ENCODE measurements at places on chromosomes 3 and 15.
A peak's percentile ranks its signal among the peaks of the same experiment; 100 is the strongest.

DNA sequence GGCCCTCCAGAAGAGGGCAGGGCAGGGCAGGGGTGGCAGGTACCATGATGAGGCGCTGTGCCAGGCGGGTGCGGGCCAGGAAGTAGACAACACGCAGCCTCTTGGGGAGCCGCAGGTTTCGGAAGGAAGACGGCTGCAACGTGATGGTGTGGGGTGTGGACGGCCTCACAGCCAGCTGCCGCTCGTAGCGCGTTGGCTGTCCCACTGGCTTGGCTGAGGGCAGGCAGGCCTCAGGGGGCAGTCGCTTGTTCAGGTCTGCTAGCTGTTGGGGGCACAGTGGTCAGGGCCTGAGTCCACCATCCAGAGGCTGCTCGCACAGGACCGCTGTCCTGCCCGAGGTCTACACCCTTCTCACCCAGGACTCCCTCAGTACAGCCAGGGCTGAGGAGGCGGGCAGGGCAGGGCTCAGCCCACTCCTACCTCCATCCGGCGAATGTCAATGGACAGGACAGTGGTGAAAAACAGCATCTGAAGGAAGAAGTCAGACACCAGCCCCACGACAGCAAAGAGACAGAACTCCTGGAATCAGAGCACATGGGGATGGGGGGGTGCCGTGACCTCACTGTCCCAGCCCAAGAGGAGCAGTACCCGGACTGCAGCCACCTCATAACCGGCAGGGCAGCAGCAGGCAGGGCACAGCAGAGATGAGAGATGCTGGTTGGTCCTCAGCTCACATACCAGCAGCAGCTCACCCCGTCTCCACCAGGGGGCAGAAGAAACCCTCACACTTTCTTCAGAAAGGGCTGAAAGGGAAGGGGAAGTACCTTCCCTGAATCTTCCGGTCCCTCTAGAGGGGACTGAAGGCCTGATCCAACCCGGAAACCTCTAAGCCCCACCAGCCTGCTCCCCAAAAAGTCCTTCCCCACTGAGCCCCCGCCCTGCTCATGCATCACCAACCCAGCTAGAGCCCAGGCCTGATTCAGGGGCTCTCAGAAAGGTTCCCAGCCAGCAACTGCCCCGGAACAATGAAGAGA lies 40.0 kb downstream of the PTPN23 start:
- DNase-seq, result peak; percentile 82

DNA sequence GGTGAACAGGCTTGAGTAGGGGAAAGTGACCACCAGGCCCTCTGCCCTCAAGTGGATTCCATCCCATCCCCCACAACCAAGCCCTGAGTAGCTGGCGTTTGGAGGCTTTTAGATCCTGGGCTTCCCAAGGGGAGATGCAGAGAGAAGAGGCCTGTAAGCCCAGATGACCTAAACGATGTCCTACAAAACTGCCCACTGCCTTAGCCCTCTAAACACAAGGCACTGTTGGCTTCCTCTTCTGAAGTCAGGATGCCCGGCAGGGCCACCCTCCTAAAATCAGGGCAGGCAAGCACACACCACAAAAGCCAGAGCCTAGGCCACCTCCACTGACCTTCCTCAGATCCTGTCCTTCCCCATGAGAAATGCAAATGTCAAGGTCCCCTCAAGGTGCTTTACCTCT lies 68.6 kb downstream of the ADCY5 start:
- DNase-seq, result no peak

- no peak for DNase-seq
These were observed 32.2 kb downstream of the ADGRG7 start for GRCh38 chr3:100641471-100642032.

- no peak for DNase-seq
These were observed 115.2 kb upstream of the SEMA6D start for GRCh38 chr15:47602121-47602520.

DNA sequence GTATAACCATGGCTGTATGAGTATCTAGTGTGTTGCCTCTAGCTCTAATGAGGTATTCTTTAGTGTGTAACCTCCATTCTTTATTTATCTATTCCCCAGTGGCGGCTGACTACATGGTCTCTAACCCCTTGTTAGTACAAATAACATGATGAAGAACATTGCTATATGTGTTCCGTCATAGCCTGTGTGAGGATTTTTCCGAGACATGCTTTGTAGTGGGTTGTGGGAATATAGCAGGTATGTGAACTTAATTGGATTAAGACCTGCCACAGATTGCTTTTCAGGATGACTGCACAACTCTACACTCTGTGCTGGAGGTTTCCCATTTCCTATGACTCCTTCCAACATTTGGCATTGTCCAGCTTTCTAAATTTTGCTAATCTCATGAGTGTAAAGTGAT lies 563.4 kb downstream of the ROBO1 start:
- no peak for DNase-seq

GRCh38 chr3:13577181-13578121 lies 28.5 kb downstream of the FBLN2 start:
- DNase-seq, result no peak

DNA sequence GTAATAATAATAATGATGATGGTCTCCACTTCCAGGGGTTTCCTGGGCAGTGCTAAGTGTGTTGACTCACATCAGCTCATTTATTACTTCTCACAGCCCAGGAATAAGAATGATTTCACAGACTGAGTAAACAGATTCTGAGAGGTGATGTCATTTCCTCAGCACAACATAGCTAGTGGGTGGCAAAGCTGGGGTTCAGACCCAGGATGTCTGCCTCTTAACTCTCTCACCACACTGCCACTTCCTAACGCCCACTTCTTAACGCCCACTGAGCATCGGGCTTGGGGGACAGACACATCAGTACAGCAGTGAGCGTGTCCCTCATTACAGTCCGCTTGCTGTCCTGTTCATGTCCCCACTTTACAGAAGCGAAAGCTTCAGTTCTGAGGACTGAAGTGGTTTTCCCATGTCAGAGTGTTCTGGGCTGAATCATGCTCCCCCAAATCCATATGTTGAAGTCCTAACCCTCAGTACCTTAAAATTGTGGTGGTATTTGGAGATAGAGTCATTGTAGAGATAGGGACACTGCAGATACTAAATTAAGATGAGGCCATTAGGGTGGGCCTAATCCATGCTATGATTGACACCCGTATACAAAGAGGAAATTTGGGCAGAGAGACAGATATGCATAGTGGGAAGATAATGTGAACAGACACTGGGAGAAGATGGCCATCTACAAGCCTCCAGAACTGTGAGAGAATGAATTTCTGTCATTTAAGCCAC lies 68.0 kb downstream of the ATP2B2 start:
- DNase-seq, result peak; percentile 30

- no peak for DNase-seq
These were observed 279.8 kb downstream of the ARPP21 start for GRCh38 chr3:35919160-35919559.

DNA sequence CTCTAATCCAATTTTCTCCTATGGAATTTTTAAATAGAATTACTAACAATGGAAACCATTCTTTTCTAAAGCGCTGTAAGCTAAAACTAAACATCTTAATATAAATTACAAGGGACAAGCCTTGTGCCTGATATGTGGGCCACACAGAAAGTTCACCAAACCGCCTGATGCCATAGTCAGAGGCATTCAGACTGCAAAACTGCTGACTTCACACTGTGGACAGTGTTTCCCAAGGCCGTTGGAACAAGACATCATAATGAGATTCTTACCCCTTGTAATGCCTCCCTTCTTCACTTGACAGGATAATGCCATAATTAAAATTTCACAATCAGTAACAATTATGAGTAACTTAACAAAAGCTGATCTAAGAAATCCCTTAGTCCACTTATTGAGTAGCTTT lies 14.9 kb downstream of the SH3GL3 start:
- no peak for DNase-seq

DNA sequence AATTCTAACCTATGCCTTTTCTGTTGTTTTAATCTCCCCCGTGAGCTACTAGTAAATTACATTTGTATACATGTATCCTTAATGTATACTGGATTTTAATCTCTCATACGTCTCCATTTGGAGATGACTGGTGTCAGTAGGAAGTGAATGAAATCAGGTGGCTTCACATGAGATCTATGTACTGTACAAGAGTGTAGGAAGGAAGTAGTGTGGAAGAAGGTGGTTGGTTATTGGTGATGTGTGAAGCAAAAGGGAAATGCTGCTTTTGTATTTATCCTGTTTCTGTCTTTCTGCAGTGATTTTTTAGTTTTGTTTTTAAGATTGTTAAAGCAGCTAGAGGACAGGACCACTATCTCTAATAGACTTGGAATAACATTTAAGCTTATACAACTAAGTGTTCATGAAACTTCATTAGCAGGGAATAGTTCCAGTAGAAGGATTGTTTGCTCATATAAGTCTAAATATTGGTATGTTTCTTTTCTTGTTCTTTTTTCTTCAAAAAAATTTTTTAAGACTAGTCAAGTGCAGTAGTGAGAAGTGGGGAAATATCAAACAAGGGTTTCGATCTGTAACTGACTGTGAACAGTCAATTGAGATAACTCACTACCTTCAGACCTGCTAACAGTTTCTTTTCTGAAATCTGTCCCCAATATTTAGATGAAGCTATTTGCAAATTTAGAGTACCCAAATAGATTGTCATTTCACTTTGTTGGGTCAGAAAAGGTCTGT lies 15.3 kb downstream of the SNX1 start:
- no peak for DNase-seq

DNA sequence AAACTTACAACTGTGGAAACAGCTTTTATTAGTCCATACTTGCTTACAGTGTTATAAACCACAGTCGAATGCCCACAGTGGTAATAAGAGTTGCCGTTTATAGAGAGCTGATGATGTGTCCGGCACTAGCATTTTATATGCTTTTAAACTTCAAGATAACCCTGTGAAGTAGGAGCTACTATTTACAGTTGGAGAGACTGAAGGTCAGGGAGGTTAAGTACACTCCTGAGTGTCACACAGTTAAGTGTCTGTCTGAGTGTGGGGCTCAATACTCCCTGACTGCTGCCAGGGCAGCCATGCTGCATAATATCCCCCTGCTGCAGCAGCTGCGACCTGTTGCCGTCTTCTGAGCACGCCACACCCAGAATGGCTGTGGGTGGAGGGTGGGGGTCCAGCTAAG lies 89.9 kb upstream of the TNFAIP8L3 start:
- no peak for DNase-seq

DNA sequence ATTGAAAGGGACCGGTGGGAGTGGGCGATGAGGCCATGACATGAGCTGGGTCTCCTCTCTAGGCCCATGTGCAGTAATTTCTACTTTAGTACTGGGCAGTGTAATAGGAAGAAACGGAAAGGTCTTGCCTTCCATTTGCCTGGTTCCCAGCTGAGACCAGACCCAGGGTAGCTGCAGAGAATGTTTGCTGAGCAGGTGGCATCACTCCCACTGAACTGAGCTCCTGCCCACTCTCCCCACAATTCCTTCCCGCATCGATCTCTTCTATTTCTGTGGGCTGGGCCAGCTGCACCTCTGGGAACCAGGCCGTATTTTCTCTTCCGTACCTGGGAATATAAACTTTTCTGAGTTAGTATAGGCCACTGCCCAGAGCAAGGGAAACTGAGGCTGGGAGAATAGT lies 15.8 kb downstream of the ESYT3 start:
- DNase-seq, result no peak

DNA sequence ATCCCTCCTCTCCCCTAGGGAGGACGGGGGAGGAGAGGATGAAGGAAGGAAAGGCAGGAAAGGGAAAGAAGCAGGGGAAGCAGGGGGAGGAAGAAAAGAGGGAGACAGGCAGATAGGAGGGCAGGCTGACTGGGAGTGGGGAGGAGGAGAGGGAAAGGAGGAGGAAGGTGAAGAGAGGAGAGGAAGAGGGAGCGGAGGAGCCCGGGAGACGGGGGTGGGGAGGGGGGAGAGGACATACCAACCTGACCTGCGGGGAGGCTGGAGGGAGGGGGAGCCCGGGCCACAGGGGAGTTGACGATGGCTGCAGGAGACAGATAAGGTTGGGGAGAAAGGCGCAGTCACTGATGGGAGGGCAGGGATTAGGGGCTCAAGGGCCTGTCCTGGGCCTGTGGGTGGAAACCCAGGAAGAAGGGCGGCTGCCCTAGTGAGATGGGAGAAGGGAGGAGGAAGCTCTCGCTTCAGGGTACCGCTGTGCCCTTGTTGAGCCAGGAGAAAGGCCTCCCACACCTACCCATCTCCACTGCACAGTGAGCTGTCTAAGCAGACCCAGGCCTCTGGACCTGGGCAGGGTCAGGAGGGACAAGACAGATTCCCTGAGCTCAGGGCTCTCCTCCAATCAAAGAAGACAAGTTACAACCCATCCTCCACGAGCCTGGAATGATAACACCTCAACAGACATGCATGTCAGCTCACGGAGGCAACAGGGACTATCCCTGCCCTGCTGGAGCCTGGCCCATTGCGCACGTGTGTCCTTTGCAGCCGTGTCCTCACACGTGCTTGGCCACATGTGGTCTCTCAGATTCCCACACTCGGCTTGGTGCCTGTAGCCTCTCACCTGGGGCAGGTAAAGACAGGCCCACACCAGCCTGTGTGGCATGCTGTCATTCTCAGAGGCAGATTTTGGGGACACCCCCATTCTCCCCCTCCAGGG lies 27.9 kb downstream of the C3orf18 start:
- no peak for DNase-seq

DNA sequence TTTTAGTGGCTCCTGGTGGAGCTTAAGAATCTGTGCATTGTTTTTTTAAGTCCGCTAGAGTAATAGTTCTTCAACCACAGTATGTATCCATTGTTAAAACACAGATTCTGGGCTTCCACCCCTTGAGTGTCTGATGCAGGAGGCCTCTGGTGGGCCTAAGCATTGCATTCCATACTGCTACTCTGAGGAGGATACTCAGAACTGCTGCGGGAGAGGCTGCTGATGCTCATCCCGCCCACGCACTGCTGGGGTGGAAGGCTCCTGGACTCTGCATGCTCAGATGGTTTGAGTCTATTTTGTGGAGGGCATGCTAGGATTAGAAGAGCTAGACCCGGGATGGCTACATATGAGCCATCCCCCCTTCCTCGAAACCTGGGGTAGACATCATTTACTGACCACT lies 74.4 kb downstream of the THSD4 start:
- no peak for DNase-seq

DNA sequence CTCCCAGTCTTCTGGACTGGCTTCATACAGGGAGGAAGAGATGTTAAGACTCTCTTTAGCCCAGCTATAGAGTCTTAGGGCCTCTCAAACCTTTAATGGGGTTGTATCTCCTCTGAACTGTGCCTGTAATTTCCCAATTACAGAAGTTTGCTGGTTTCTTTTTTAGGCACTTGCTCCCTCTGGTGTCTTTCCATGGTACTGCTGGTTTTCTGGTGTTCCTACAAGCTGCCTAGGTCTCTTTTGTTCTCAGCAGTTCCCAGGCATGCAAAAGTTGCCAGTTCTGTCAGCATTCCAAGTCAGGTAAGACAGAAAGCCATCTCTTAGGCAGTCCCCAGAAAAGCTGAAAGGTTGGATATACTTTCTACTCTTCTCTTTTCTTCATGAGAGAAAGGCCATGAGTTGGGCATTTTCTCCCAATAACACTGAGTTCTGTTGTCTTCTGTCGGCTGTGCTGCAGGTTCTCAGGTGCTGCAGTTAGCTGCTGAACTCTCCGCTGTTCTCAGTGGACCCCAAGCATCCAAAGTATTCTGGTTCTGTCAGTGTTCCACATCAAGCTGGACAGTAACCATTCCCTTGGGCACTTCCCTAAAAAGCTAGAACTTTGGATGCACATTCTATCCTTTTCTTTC lies 54.4 kb upstream of the EHHADH start:
- no peak for DNase-seq

Data from activated CD4-positive, alpha-beta T cell treated with anti-CD3 and anti-CD28 coated beads, Interleukin-2, amount 50 U/mL, for 24 hours (primary cell).